ENCODE measurements at places on chromosomes 7 and 10. TPM values are rescaled to one million over a fixed set of nuclear protein-coding genes. Genes with fewer than 3 reads are reported as not detected.

The TUBB8 gene
- total RNA-seq = not detected

The JAZF1 gene
- 5.6 TPM for total RNA-seq

The NPY4R2 gene
- total RNA-seq = not detected

The MYO1G gene
- total RNA-seq = 316 TPM

The EVX1 gene
- not detected for total RNA-seq

The PLAC9 gene
- total RNA-seq = not detected

GRCh38 chr7:83517035-83517700 is 131.8 kb downstream of the SEMA3E start:
- ATAC-seq = no peak

Data from activated T-helper 17 cell treated with anti-CD3 and anti-CD28 coated beads, Interleukin-2, amount 50 U/mL, for 72 hours (primary cell).